ENCODE measurements at places on chromosomes 3 and 15. TPM values are rescaled to one million over a fixed set of nuclear protein-coding genes. Genes with fewer than 3 reads are reported as not detected.

DNA sequence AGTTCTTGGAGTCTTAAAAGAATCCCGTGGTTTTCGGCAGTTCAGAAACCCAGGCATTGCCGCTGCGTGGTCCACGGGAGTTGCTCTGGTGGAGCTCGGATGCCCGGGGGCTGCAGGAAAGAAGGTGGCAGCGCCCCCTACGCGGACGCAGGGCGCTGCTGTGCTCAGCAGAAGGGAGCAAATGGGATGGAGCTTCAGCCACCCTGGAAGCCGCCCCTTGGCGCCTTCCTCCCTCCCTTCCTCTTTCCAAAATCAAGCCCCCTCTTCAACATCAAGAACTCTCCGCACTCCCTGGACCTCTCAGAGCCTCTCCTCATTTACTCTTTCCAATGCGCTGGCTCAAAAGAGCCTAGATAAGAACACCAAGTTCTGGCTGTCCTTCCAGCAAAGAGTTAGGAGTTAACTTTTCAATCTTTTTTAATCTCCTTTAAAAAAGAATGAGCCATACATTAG is 880 bp upstream of the CHRNA7 start:
- H3K4me3 ChIP-seq = no peak overlapping the region
- no peaks in the 10 kb centered on the region for H3K4me1 ChIP-seq
- H3K27ac ChIP-seq = no peak overlapping the region
- peaks cover 12% of the 10 kb centered on the region for H3K27me3 ChIP-seq
- no peaks in the 10 kb centered on the region for H3K36me3 ChIP-seq

GRCh38 chr3:116280130-116280740 is 165.1 kb downstream of the LSAMP start:
- no peak overlapping the region for H3K4me3 ChIP-seq
- no peak for DNase-seq
- no peaks in the 10 kb centered on the region for H3K4me1 ChIP-seq
- H3K36me3 ChIP-seq = no peaks in the 10 kb centered on the region
- H3K27ac ChIP-seq = no peak overlapping the region
- H3K27me3 ChIP-seq = no peaks in the 10 kb centered on the region

Gene PATL2
- polyA plus RNA-seq = 20.6 TPM

DNA sequence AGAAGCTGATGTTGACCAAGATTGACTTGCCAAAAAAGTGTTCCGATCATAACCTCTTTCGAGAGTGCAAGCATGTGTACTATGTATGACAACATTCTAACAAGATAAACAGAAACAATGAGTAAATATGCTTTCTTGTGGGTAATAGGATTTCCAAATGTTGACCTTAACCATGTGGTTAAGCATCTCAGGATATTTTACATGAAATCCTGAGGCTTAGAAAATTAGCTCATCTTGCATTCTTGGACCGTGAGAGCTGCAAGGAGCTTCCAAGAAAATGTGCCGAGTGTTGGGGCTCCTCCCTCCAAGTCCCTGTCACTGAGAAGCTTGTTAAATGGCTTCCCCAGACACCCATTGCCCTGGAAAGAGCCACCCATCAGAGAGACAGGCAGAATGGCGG is 50.1 kb downstream of the C3orf20 start:
- no peaks in the 10 kb centered on the region for H3K36me3 ChIP-seq
- H3K27me3 ChIP-seq = no peaks in the 10 kb centered on the region
- no peak overlapping the region for H3K27ac ChIP-seq
- no peak for DNase-seq
- no peaks in the 10 kb centered on the region for H3K4me1 ChIP-seq
